ENCODE measurements at places on chromosomes 4 and X. TPM values are rescaled to one million over a fixed set of nuclear protein-coding genes. Genes with fewer than 3 reads are reported as not detected.

Gene ALAS2
- 0.59 TPM for total RNA-seq

Gene CXorf49
- not detected for total RNA-seq

Gene SORCS2
- total RNA-seq, result 7.3 TPM

Gene RAB28
- total RNA-seq, result 23.0 TPM

Gene TCP11X1
- total RNA-seq, result not detected

Gene NPY1R
- 5.5 TPM for total RNA-seq

Gene ASB5
- 5.1 TPM for total RNA-seq

Gene YY2
- 0.91 TPM for total RNA-seq

Gene SHOX
- total RNA-seq, result not detected

Gene PDE5A
- total RNA-seq, result 11.8 TPM

Gene VGLL1
- total RNA-seq, result not detected

Gene TEX13C
- total RNA-seq, result not detected

Gene TMSB15A
- total RNA-seq, result 0.82 TPM

Gene ITM2A
- total RNA-seq, result 135 TPM

Gene FGF16
- total RNA-seq, result not detected

Gene IBSP
- total RNA-seq, result not detected

Gene MAOA
- 104 TPM for total RNA-seq

Gene GAGE12F
- total RNA-seq, result not detected

Gene HSFX1
- 1.9 TPM for total RNA-seq

Gene PDGFC
- 15.2 TPM for total RNA-seq

Gene NSUN7
- total RNA-seq, result 4.2 TPM

Gene TCEAL5
- total RNA-seq, result 0.66 TPM

Gene VCX3A
- total RNA-seq, result not detected

Gene AMOT
- 18.2 TPM for total RNA-seq

Gene UGT2B17
- total RNA-seq, result 0.12 TPM

Gene MMAA
- total RNA-seq, result 8.1 TPM

Gene SNX25
- 19.8 TPM for total RNA-seq

Gene GYPE
- total RNA-seq, result 0.62 TPM

Gene CCDC120
- 1.6 TPM for total RNA-seq

Gene MAGEA2B
- not detected for total RNA-seq

Gene HSFX2
- total RNA-seq, result not detected

Gene MAGIX
- total RNA-seq, result 16.6 TPM

Gene WFS1
- 76.6 TPM for total RNA-seq

Gene AGTR2
- total RNA-seq, result 0.85 TPM

Gene HGFAC
- 0.31 TPM for total RNA-seq

Gene ODAPH
- total RNA-seq, result not detected

Gene FRG2
- not detected for total RNA-seq

Gene MAGEC1
- not detected for total RNA-seq

Gene ENPP6
- total RNA-seq, result not detected

Gene GLRA2
- not detected for total RNA-seq

Gene TRO
- 6.1 TPM for total RNA-seq

Gene HEPH
- 71.9 TPM for total RNA-seq

Gene TMEM131L
- total RNA-seq, result 9.0 TPM

Gene SULT1E1
- total RNA-seq, result not detected

Gene PSAPL1
- not detected for total RNA-seq

Gene NLRP2B
- total RNA-seq, result not detected

Gene BEX5
- total RNA-seq, result 4.1 TPM

Gene BMX
- total RNA-seq, result 16.3 TPM

Gene WDR1
- total RNA-seq, result 181 TPM

Gene CXCL13
- not detected for total RNA-seq

Gene CITED1
- total RNA-seq, result not detected

Gene HTN3
- total RNA-seq, result not detected

Gene EDA
- 20.5 TPM for total RNA-seq
